Activated T-cell treated with anti-CD3 and anti-CD28 coated beads, Interleukin-2, amount 50 U/mL, for 24 hours (primary cell): ENCODE measurements at places on chromosomes 2 and 18.

DNA sequence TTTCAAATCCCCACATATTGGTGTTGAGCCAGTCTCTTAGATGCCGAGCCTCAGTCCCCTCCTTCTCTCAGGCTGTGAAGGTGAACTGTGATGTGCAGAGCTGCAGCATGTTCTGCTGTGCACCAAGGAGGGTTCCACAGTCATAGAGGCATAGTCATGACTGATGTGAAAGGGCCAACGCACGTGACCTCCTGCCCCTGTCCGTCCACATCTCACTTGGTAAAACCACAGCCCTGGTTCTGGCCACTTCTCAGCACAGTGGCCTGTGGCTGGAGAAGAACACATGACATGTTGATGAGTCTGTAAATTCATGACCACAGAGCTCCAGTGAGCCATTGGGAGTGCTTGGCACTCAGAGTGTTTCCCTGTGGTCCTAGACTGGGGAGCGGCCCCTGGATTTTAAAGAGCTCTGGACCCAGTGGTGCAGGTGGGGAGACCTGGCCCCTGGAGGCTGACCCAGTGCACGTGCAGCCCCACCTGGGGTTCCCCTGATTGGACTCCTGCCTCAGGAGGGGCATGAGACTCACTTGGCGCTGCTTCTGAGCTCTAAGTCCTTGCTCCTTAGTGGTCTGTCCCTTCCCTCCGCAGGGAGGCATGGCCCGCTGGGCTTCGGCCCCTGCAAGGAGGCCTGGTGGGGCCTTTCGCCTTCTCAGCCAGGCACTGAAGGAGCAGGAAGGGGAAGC lies 25.3 kb downstream of the INPP4A start:
- H3K4me3 ChIP-seq = no peak overlapping the region
- DNase-seq = peak; percentile 29
- H3K27ac ChIP-seq = peak overlapping the region; percentile 76
- peaks cover 16% of the 10 kb centered on the region for H3K36me3 ChIP-seq
- H3K27me3 ChIP-seq = no peaks in the 10 kb centered on the region
- peaks cover 93% of the 10 kb centered on the region for H3K4me1 ChIP-seq

DNA sequence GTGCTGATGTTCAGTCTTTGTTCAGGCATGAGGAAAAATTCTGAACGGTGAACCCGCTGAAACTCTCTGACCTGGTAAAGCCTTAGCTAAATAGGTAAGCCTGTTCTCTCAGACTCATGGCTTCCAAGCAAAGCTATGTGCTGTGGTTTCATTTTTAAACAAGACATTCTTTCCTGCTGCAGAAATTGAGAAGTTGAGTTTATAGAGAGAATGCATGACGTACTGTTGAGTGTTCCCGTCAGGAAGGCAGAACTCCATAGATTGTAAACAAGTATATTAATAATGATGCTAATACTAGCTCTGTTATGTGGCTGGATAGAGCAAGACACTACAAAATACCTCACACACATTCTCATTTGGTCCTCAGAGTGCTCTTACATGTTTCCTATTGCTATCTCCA lies 424.0 kb upstream of the CRIM1 start:
- no peak overlapping the region for H3K4me3 ChIP-seq
- no peak for DNase-seq
- no peaks in the 10 kb centered on the region for H3K36me3 ChIP-seq
- H3K27ac ChIP-seq = no peak overlapping the region

DNA sequence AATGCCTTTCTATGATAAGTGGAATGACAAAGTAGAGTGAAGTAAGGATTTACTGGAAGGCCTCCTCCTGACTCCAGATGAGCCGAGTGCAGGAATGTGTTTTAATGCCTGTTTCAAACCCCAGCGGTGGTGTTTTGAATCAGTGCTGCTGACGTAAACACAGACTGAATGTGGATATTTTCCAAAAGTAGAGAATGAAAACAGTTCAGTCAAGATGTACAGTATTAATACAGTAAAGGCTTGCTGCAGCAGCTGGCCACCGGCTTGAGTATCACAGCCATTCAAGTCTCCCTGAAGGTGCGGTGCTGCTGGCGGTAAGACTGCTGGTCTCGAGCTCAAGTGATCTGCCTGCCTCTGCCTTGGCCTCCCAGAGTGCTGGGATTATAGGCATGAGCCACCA lies 46.7 kb downstream of the ARHGAP28 start:
- H3K27ac ChIP-seq = no peak overlapping the region

DNA sequence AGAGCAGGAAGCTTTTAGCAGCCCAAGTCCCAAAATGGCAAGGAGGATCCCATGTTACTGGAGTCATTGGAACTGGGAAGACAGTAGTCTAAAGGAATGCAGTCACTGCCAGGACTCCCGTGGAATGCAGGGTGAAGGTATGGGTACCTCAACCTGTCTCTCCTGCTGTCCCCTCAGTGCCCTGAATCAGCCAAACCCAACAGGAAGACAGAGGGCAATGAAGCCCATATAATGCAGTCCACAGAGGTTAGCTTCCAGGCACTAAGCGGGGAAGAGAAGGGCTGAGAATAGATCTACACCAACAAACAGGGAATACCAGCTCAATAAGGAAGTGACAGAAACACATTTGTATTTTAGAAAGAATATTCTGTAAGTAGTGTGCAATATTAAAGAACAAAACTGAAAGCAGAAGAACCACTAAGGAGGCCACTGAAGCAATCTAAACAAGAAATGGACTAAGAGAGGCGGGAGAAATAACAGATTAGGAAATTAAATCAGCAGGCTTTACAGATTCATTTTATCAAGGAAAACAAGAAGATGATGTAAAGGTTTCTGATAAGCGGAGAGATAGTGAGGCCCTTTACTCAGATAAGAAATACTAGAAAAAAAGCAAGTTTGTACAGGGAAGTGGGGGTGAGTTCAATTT lies 8.3 kb downstream of the NEMP2 start:
- peaks cover 61% of the 10 kb centered on the region for H3K4me1 ChIP-seq
- no peak for DNase-seq
- H3K27me3 ChIP-seq = no peaks in the 10 kb centered on the region

DNA sequence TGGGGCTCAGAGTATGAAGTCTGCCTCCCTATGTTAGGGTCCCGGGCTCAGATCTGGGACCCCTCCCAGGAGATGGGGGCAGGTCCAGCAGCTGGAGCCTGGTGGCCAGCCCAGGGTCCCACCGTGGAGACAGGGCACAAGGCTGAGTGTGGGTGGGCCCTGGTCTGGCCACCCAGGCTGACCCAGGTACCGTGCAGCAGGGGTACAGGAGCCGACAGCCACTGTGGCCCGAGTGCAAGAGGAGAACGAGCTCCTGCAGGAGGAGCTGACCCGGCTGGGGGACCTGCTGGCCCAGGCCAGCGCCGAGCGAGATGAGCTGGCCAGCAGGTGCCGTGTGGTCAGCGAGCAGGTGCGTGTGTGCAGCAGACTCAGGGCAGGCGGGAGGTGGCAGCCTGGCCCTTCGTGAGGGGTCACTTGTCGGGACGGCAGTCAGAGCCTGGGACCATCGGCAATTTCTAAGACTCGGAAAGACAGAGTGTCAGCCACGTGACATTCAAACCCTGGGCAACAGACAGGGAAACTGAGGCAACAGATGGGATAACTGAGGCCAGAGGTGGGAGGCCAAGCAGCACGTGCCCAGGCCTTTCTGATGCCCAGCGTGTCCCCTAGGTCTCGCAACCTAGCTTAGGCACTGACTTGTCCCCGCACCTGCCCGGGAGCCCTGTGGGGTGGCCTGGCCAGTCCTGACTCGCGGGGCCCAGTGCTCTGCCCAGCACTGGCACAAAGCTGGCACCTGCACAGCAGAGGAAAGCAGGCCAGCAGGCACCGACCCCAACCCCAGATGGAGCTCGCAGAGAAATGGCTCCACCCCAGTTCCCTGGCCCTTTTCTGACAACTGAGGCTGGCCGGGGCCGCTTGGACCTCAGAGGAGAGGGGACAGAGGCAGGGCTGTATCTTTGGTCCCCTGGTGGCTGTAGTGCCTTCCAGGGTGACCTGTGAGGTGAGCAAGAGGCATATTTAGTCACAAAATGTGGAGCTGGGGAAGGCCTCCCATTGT lies 13.9 kb downstream of the CROCC2 start:
- peaks cover 2% of the 10 kb centered on the region for H3K4me1 ChIP-seq
- H3K27me3 ChIP-seq = peaks cover 19% of the 10 kb centered on the region
- H3K4me3 ChIP-seq = no peak overlapping the region
- no peak overlapping the region for H3K27ac ChIP-seq

DNA sequence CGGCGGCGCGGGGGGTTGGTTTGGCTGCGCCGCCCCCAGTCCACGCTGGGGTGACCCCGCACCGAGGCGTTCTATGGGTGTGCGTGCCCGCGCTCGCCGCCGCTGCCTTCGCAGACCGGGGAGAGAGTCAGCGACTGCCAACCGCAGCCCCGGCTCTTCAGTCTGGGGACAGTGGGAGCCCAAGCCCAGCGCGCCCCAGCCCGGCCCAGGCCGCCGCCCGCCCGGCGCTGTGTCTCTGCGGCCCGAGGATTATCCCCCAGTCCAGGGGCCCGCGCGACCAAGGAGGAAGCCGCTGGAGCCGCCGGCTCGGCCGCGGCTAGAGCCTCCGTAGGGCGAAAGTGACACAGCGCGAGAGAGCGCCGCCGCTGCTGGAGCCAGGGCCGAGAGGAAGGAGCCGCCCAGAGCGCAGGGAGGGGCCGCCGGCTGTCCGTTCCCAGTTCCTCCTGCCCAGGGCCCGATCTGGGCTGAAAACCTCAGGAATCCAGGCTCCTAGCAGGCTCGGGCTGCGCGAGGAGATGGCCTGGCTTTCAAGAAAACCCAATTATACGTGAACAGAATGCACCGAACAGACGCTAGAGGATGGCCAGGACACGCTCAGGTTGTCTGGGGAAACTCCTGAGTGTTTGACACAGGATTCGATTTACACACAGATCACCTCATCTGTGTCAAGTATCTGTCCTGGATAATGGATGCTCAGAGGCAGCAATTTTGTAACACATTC lies 2.4 kb downstream of the CTIF start:
- no peak overlapping the region for H3K27ac ChIP-seq
- DNase-seq = peak; percentile 50
- H3K27me3 ChIP-seq = peaks cover 41% of the 10 kb centered on the region
- no peaks in the 10 kb centered on the region for H3K36me3 ChIP-seq
- H3K4me3 ChIP-seq = peak overlapping the region; percentile 77

- no peak overlapping the region for H3K27ac ChIP-seq
- no peaks in the 10 kb centered on the region for H3K36me3 ChIP-seq
- DNase-seq = no peak
- H3K4me3 ChIP-seq = no peak overlapping the region
- H3K27me3 ChIP-seq = peaks cover 31% of the 10 kb centered on the region
Observed at GRCh38 chr2:180050246-180050645, 43.1 kb upstream of the CWC22 start.

GRCh38 chr2:109446278-109447131 lies 167.3 kb downstream of the SEPTIN10 start:
- no peaks in the 10 kb centered on the region for H3K4me1 ChIP-seq
- no peaks in the 10 kb centered on the region for H3K27me3 ChIP-seq
- no peak overlapping the region for H3K27ac ChIP-seq
- peaks cover 16% of the 10 kb centered on the region for H3K36me3 ChIP-seq
- no peak for DNase-seq
- no peak overlapping the region for H3K4me3 ChIP-seq

DNA sequence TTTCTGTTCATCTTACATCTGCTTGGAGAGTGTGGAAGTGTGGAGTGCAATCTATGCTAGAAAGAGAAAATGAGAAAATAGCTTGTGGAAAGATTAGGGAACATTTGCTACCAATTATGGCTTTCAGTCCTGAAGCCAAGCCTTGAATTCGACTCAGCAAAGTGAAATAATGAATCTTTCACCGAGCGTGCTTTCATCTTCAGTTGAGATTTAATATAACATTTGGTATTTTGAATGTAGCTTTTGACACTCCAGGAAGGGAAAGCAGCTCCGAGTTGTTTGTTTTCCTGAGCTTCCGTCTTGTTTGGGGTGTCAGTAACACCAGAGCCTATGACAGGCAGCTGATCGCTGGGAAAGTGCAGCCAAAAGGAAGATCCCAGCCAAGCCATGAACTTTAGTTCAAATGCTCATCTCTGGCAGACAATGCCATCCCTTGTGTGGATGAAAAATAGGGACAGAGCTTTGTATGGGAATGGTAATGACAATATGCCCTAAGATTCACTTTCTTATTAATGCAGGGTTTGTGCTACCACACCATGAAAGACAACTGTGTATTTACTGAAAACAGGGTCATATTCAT lies 25.0 kb upstream of the PHLPP1 start:
- H3K4me1 ChIP-seq = no peaks in the 10 kb centered on the region
- no peak overlapping the region for H3K27ac ChIP-seq
- no peak for DNase-seq
- peaks cover 23% of the 10 kb centered on the region for H3K27me3 ChIP-seq

- DNase-seq = no peak
- peaks cover 55% of the 10 kb centered on the region for H3K36me3 ChIP-seq
- H3K4me1 ChIP-seq = no peaks in the 10 kb centered on the region
- H3K27ac ChIP-seq = no peak overlapping the region
- H3K4me3 ChIP-seq = no peak overlapping the region
Observed at GRCh38 chr2:190205657-190206056, 114.0 kb downstream of the HIBCH start.

DNA sequence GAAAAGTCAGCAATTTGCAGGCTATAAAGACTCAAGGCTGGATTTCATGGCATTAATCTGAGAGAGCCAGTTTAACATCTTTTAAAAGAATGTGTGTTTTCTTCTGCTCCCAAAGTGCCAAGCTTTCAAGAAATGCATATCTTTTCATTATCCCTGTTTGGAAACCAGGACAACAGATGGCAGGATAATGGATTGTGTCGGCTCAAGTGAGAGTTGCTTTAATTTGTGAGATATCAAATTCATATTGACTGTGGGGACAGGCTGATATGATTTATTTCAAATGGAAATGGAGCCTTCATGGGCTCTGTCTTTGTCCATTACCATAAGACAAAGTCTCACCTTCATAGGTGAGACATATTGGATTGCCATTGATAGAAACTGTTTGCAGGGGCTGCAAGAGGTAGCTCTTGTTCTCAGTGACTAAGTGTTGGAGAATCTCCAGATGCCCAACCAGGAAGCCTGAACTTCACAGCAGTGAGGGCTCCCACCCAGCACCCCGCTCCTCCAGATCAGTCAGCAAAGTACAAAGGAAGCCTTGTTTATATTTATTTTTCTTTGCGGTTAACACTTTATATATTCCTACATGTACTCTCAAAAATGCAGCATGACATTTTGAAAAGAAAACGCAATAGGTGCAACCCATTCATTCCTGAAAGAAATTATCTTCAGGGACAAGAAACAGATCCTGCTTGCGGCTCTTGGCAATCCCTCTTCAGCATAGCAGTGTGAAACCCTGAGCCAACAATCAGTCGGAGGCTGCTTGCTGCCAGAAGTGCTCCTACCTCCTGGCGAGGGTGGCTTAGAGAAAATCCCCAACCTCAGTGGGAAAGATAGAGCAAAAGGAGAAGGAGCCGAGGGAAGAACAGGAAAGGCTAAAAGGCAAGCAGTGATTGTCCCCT lies 65.8 kb upstream of the ATL2 start:
- peaks cover 10% of the 10 kb centered on the region for H3K27me3 ChIP-seq
- H3K4me1 ChIP-seq = peaks cover 8% of the 10 kb centered on the region
- H3K36me3 ChIP-seq = no peaks in the 10 kb centered on the region
- DNase-seq = no peak
- no peak overlapping the region for H3K27ac ChIP-seq

DNA sequence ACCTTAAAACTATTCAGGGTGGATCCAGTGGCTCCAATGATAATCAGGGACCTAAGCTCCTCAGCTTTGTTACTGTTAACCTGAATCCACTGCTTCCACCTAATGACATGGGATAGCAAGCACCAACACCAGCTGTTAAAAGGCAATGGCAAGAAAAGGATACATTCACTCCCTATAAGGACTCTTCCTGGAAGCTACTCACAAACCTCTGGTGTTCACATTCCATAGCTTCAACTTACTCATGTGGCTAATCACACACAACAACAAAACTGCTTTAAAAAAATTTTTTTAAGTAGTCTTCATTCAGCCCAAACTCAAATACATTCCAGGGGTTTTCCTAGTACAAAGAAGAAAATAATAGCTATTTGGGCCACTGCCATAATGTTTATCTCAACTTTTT lies 24.5 kb downstream of the ROCK2 start:
- H3K4me1 ChIP-seq = peaks cover 16% of the 10 kb centered on the region
- peaks cover 7% of the 10 kb centered on the region for H3K36me3 ChIP-seq
- DNase-seq = no peak
- no peak overlapping the region for H3K27ac ChIP-seq
- H3K27me3 ChIP-seq = no peaks in the 10 kb centered on the region
- H3K4me3 ChIP-seq = no peak overlapping the region
